ENCODE measurements at places on chromosomes 2 and 18.

- peak; percentile 94 for DNase-seq
Observed at GRCh38 chr2:171297956-171298355, 135.8 kb downstream of the METTL8 start.

- DNase-seq: no peak
Observed at GRCh38 chr2:3420769-3421397, 41.4 kb downstream of the TRAPPC12 start.

- DNase-seq: no peak
Observed at GRCh38 chr2:226733189-226733858, 66.3 kb downstream of the IRS1 start.

DNA sequence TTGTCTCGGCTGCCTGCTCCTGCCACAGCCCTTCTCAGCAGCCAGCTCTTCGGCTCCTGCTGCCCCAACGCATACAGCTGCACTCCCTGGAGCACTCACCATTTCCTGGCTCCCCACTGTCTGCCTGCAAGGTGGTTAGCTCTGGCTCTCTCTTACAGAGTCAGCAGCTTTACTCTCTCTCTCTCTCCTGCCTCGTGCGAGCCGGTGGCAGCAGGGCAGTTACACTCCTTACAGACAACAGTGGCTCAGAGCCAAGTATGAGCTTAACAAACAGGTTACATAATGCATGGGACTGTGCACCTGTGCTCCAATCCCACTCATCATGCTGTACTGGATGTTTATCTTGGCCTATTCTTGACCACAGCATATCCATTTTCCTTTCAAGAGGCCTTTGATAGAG is 47.4 kb upstream of the DNAJC10 start:
- no peak for DNase-seq

- no peak for DNase-seq
Observed at GRCh38 chr2:134319596-134320254, 65.9 kb downstream of the MGAT5 start.

DNA sequence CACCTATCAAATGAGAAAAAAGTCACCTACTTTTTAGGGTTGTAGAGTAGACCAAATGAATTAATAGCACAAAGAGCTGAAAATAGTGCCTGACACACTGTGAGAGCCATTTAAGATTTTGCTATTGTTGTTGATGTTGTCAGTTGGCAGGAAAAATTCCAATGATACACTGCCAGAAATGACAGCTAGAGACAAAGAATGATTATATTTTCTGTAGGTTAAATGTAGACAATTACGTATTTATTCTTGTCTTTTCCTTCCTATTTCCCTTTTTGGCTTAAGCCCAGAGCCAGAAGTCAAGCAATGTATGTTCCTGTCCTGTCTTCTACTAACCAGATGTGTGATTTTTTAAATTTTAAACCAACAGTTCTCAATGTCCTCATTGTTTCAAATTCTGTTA is 17.2 kb downstream of the NRXN1 start:
- no peak for DNase-seq

DNA sequence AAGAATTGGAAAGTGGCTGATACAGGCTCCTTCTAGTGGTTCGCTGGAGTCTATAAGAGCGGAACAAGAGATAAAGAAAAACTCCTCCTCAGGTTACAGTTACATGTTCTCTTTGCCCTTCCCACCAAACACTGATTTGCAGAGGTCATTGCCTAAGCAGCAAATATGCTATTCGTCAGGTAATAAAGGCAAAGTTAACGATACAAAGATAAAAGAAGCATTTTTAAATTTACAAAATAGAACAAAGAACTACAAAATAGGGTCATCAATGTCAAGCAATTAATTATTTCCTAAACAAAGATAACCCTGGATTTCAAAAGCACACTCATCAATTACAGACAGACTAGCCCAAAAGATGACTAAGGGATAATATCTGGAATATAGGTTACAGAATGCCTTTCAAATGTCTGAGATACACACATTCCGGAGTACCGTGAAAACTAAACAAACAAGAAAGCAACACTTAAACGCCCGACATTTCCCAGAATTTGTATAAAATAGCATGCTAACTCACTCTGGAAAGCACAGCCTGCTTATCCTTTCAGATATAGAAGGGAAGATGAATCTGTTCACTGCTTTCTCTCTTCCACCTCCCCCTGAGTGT is 186.4 kb downstream of the MREG start:
- no peak for DNase-seq

- no peak for DNase-seq
Observed at GRCh38 chr2:187054501-187055319, 205.7 kb upstream of the ZSWIM2 start.

DNA sequence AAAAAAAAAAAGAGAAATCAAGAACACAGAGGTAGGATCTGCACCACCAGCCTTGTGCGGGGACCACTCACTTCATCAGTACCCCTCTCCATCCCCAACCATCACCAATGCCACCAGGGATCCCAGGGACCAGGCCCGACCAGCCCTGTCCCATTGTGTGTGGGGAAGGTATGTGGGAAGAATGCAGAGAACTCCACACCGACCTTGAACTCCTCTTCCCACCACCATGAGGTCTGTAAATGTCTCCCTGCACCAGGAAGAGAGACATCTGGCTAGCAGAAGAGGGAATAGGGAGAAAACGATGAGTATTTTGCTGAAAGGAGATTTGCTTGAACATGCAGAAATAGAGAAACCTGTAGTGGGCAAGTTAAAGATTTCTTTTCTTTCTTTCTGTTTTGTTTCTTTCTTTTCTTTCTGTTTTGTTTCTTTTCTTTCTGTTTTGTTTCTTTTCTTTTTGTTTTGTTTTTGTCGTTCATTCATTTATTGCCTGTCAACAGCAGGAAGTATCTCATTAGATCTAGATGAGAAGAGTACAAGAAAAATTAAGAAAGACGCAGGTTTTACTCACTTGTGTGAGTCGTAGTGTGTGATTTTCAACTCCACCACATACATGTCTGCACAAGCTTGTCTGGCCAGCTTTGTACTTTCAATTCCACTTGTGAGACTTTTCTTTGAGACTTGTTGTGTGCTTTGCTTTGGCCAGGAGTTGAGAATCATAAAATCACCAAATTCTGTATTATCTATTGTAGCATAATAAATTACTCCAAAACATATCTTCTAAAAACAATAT is 179.8 kb upstream of the HAAO start:
- DNase-seq: peak; percentile 78

DNA sequence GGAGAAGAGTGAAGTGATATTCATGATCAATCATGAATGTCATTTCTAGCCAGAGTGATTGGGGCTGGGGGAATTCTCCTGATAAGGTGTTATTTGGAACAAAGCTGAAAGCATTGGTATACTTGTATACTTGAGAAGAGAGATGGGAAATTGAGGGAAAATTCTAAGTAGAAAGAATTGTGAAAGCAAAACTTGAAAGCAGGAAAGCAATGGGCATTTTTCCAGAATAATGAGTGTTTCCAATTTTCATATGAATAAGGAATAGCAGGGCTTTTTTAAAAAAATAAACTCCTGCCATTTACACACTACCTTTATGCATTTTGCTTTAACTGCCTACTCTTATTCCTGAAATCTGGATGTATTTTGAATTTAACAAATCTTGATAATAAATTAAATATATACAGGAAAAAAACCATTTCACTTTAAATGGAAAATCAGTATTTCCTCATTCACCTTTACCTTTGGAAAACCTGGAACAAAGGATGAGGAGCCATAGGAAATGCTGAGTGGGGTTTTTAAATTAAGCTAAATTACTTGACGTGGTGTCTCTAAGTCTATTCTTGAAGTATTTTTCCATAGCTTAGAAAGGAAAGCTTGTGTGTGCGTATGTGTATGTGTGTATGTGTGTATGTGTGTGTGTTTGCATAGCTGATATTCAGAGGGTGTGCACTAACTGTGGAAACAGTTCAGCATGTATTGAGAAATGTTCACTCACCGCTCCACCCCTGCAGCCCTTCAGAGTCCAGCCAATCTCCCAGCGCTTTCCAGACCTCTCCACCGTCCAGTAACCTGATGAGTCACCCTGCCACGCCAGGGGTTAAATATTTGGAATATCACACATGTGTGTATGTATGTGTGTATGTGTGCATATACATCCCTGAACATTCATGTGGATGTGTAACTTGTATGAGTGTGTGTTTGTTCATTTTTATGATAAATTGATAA is 427.3 kb downstream of the THSD7B start:
- peak; percentile 14 for DNase-seq

GRCh38 chr2:43074592-43075053 is 151.8 kb downstream of the ZFP36L2 start:
- DNase-seq: no peak

GRCh38 chr18:36297417-36298125 is at the start of gene FHOD3:
FHOD3 (plus strand) TSS chr18:36297713; CDS start chr18:36297836, 123 bp downstream.
- DNase-seq: peak; percentile 65

- DNase-seq: no peak
Observed at GRCh38 chr18:13371689-13372418, 153.3 kb downstream of the LDLRAD4 start.

DNA sequence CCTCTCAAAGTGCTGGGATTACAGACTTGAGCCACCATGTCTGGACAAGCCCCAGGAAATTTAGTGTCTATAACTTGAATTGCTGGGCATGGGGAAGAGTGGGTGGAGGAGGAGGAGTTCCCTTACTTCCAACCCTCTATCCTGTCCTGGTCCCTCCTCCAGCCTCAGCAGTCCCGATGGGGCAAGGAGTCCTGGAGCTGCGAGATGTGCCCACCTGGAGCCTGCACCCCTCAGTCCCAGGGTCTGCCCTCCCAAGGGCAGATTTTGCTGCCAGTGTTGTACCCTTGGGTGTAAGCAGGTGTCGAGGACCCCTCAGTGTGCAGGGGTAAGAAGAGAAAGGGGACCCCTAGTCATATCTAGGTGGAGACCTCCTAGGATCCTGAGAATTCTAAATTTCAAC is 2.8 kb downstream of the VAMP8 start:
- no peak for DNase-seq

DNA sequence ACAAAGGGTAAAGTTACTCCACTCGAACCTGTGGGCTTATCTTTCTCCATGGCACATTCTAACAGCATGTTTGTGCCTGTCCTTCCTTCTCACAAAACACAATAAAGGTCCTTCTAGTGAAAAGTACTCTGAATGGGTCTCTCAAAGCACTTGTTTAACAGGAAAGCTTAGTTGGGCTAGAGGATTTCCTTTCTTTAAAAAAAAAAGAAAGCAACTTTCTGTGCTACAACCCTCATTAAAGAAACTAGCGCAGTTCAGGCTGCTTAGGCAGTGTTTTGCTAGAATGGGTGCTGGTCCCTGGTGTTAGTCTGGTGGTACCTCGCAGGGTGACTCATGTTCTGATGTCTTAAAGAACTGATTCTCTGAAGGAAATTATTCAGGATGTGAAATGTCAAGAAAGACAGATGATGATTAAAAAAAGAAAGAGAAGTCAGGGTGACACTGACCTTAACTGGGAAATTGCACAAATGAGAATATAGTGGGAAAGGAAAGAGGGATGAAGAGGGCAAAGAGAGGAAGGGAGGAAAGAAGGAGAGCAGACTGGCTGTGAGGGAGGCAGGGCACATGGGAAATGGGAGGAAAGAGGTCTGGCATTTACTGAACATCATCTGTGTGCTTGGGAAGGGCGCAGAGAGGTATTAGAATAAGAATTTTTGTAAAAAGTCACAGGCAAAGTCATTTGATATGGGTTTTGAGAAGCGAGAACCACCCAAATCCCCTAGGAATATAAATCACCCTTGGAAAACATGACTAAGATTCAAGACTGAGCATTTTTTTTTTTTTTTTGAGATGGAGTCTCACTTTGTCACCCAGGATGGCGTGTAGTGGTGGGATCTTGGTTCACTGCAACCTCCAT is 74.9 kb downstream of the ATP8B1 start:
- DNase-seq: no peak

- DNase-seq: peak; percentile 36
Observed at GRCh38 chr18:11994703-11995444, 13.6 kb downstream of the IMPA2 start.

- no peak for DNase-seq
Observed at GRCh38 chr2:183542606-183543005, 418.4 kb downstream of the NUP35 start.

DNA sequence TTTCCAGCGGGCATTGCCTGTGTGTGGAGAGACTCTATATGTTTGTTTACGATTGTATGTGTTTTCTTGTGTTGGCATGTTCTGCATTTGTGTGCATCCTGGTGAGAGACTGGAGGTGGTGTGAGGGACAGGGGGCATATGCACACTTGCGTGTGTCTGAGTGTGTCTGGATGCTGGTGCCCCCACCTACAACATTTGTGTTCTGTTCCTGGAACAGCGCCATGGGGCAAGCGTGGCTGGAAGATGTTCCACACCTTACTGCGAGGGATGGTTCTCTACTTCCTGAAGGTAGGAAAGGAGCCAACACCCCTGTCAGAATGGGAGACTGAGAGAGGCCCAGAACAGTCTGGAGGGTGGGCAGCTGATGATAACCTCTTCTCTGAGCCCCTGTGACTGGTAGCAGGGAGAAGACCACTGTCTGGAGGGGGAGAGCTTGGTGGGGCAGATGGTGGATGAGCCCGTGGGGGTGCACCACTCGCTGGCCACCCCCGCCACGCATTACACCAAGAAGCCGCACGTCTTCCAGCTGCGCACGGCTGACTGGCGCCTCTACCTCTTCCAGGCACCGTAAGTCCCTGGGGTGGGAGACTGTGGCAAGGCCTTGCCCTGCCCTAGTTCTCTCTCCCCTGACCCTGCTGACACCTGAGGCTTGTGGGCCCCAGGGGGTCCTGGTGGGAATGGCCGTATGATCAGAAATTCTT is 23.7 kb downstream of the PSD4 start:
- no peak for DNase-seq

GRCh38 chr2:88626171-88627054 is 851 bp downstream of the EIF2AK3 start:
- peak; percentile 24 for DNase-seq

DNA sequence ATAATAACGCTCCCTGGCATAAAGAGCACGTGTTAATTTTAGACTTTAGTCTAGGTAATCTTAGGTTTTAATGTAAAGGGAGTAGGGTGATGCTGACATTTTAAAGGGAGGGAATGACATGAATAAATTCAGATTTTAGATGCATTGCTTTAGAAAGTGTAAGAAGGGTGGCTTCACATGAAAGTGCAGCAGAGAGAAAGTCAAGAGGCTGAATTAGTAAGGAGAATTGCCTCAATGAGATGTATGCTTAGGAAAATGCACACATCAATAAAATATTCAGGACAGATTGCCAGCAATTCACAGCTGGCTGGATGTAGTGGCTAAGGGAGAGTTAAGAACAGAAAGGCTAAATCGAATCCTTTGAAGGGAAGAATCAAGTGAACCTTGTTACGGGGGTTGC is 165.5 kb upstream of the CDH19 start:
- no peak for DNase-seq

GRCh38 chr2:152718909-152719645 is 657 bp downstream of the ARL6IP6 start:
- peak; percentile 12 for DNase-seq

GRCh38 chr2:102604769-102605168 is 14.6 kb upstream of the SLC9A2 start:
- DNase-seq: no peak

Data from AG10803 (cell line).